AG08395 (cell line): ENCODE measurements at places on chromosomes 3 and 15.
A peak's percentile ranks its signal among the peaks of the same experiment; 100 is the strongest.

DNA sequence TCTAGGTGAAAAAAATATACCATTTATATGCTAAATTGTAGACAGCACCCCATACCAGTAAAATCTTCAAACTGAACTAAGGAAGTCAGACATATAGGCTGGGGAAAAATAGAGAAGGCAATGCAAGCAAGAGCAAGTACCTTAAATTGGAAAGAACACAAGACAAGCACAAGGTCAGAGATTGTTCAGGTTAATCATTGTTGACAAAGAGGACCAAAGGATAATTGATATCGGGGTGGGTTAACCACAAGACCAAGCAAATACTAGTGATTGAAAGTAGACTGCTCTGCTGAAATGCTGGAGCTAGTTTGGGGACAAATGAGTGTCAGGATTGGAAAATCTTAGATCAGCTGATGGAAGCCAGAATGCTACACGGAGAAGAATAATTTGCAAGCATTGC, 499.8 kb downstream of the ROBO2 start:
- DNase-seq = no peak

DNA sequence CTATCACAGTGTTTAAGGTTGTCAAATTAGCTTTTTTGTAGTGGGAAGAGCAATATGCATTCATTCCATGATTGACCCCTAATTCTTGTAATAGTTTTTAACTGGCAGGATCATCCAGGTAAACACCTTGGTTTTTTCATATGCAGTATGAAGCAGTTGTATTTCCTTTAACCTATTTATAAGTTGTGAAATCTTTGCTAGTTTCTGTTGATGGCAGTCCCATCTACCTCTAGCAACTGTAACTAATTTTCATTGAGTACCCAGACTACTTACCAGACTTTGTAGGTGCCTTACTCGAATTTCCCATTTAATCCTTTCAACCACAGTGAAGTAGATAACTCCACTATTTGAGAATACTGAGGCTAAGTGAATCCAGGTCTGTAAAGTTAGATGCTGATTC, 6.1 kb downstream of the FXR1 start:
- DNase-seq = no peak

- no peak for DNase-seq
Observed at GRCh38 chr3:119257654-119258410, 17.2 kb upstream of the B4GALT4 start.

DNA sequence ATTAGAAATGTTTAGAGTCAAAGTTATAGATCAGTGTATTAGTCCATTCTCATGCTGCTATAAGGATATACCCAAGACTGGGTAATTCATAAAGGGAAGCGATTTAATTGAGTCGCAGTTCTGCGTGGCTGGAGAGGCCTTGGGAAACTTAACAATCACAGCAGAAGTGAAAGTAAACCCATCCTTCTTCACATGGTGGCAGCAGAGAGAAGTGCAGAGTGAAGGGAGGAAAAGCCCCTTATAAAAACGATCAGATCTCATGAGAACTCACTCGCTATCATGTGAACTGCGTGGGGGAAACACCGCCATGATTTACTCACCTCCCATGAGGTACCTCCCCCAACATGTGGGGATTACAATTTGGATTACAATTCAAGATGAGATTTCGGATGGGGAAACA, 871.5 kb downstream of the DIPK2A start:
- DNase-seq = no peak

GRCh38 chr15:82999905-83000671, 11.4 kb downstream of the C15orf40 start:
- peak; percentile 67 for DNase-seq

GRCh38 chr3:174168538-174169254, 690.4 kb upstream of the NAALADL2 start:
- DNase-seq = no peak

DNA sequence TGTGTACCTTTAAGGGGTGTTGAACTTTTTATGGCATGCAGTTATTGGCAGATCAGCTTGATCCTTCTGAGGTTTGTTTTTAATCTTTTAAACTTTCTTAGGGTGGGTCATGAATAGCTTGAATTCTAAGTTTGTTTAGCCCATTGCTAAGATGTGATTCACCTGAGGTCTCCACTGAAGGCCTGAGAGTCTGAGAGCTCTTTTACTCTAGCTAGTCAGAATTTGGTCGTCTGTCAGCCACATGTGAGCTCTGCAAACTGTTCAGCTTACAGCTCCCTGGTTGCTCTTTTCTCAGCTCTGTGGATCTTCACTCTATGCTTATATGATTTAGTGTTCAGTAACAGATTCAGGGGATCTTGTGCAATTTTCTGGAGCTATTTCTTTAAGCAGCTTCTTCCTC, 161.3 kb downstream of the ABHD5 start:
- DNase-seq = peak; percentile 29

GRCh38 chr3:183082355-183082915, 16.9 kb downstream of the MCCC1 start:
- no peak for DNase-seq

DNA sequence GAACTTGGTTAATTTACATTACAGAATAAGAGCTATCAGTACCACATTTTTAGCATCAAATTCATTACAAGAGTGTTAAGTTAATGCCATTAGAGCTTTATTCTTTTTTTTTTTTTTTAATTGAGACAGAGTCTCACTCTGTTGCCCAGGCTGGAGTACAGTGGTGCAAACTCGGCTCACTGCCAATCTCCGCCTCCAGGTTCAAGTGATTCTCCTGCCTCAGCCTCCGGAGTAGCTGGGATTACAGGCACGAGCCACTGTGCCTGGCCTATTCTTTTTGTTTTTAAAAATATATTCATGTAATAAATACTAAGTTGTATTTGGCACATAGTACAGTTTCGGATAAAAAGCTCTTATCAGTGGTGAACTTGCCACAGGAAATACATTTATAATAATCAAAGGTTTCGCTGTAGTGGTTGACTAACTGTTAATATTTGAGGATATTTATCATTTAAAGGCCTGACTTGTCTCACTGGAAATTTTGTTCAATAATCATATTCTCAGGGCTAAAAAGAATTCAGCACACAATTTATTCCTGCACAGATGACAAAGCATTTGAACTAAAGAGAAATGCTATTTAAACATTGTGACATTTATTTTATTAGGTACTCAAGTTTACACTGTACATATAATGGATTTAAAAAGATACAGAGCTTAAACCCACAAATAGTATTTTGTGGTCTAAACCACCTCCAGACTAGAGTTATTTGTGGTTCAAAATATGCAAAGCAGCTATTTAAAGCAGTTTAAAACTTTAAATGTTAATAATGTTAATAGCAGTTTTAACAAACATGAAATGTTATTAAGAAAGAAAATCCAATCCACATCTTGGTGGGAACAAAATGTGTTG, 6.1 kb upstream of the LEKR1 start:
- DNase-seq = no peak

DNA sequence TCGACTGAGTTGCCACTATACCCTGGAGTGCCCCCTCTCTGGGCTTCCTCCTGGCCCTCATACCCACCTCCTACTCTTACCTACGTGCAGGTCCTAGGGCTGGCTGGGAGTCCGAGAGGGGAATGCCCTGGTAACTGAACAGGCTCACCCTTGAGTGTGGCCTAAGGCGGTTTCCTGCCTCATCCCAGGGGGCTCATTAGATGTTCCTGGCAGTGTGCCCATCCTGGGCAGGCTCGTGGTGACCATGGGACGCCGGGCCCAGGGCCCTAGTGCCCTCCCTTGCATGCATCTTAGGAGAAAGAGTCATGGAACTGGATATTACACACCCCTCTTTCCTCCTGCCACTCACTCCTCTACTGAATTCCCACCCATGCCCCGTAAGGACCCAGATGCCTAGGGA, 2.8 kb downstream of the SEMA4B start:
- DNase-seq = no peak

DNA sequence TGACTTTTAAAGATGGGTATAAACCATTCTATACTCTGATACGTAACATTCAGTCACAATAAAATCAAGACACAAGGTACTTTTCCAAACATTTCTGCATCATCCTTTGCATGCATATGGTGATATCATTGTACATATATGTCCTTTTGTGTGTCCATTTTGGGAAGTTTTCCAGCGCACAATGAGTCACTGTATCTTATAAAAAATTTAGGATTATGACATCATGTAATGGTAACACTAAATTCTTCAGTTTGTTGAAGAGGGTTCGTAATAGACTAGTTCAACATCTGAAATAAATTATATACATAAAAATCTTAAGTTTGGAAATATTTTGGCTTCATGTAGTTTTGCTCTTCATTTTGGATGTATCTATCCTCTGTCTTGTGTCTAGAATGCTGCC, 480.9 kb downstream of the ROBO1 start:
- DNase-seq = no peak

DNA sequence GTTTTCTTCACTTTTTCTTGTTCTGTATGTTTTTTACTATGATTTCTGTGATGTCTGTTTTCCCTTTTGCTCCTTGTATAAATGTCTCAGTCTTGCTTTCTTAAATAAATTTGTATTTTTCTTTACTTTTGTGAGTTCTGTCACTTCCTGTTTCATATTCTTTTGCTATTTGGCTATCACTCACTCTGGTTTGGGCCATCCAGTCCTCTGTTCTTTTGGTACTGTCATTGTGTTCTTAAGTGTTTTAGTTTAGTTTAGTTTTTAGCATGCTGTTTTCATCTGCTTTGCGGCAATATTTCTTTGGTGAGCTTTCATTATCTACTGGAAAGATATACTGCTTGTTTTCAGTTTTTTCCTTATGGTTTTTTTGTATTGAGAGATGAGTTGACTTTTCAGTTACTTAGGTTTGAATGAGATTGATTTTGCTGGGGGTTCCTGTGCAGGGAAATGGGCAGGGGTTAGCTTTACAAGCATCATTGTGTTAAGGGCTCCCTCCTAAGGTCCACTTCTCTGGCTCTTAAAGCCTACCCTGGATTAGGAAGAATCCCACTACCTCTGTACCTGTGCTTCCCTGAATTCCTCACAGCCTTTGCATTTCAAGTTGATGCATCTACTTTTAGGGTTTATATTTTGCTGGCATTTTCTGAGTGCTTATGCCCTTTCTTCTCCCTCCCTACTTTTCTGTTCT, 35.1 kb downstream of the PDCD6IP start:
- no peak for DNase-seq

- DNase-seq = no peak
Observed at GRCh38 chr15:47301481-47301880, 415.8 kb upstream of the SEMA6D start.

DNA sequence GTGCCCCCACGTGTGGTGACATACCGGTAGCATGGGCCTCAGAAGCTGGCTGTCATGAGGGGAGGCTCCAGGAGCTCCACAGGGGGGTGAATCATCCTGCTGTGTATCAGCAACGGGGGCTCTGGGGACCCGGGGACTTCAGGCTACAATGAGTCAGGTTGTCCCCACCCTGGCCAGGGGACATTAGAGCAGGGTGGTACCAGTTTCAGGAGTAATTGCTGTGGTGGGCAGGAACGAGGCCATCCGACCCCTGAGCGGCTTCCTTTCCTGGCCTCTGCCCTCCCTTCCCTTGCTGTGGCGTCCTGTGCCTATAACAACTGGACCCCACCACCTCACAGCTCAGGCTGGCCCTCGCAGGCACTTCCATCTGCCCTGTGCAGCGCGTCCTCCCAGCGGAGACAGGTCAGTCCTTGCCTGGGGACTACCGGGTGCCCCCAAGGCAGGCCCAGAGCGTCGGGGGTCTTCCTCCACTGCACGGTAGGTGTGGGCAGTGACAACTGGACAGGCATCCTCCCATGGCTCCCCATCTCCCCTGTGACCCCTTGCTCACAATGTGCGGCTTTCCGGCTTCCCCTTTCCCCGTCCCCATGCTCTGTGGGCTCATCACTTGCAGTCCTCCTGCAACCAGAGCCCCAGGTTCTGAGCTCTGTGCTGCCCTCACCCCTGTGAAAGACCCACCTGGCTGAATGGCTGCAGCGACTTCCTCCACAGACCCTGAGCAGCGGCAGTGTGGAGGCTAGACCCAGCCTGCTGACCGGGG, 57.0 kb downstream of the KLF15 start:
- DNase-seq = no peak

- DNase-seq = peak; percentile 75
Observed at GRCh38 chr3:86923071-86923491, 67.9 kb downstream of the VGLL3 start.

- no peak for DNase-seq
Observed at GRCh38 chr3:138047596-138048158, 37.7 kb downstream of the CLDN18 start.

- no peak for DNase-seq
Observed at GRCh38 chr15:73006523-73006922, 45.7 kb upstream of the NEO1 start.

- no peak for DNase-seq
Observed at GRCh38 chr3:69696367-69696766, 42.9 kb upstream of the MITF start.

- DNase-seq = no peak
Observed at GRCh38 chr3:58464866-58465265, 27.0 kb upstream of the KCTD6 start.

DNA sequence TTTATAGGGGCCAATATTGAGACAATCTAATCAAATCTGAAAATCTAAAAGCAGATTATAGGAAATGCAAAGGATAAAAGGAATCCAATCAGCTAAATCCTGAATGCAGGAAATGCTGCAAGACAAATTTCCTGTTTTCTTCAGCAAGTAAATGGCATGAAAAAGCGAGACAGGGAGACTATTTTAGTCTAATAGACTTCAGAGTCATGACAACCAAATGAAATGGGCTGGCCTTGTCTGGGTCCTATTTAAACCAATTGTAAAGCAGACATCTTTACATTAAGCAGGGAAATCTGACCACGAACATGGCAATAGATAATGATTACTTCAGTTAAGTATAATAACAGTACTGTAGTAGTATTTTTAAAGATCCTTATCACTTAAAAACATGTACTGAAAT, 2.1 kb downstream of the DBR1 start:
- DNase-seq = no peak

GRCh38 chr3:83649692-83650091, 1309.1 kb upstream of the CADM2 start:
- no peak for DNase-seq

GRCh38 chr3:49427586-49427985, 1.5 kb downstream of the NICN1 start:
- DNase-seq = no peak

GRCh38 chr3:32421991-32422859, 30.6 kb downstream of the CMTM7 start:
- DNase-seq = peak; percentile 84

- DNase-seq = no peak
Observed at GRCh38 chr15:80114114-80114513, 38.7 kb upstream of the FAH start.

DNA sequence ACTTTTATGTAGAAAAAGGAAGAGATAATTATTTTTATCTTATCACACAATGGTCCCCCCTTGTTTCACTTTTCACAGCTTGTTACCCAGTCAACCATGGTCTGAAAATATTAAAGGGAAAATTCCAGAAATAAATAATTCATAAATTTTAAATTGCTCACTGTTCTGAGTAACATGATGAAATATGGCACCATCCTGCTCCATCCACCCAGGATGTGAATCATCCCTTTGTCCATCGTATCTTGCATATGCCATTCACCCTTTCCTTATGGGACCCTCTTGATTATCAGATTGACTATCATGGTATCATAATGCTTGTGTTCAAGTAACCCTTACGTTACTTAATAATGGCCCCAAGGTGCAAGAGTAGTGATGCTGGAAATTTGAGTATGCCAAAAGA, 43.7 kb downstream of the ANKRD28 start:
- DNase-seq = no peak
